A172 (cell line): ENCODE measurements at places on chromosomes 6 and 20.
A peak's percentile ranks its signal among the peaks of the same experiment; 100 is the strongest.

- DNase-seq, result peak; percentile 96
Observed at GRCh38 chr6:158894193-158894592, 75.0 kb upstream of the EZR start.

- DNase-seq, result peak; percentile 33
Observed at GRCh38 chr20:10728873-10729670, 55.3 kb upstream of the JAG1 start.

DNA sequence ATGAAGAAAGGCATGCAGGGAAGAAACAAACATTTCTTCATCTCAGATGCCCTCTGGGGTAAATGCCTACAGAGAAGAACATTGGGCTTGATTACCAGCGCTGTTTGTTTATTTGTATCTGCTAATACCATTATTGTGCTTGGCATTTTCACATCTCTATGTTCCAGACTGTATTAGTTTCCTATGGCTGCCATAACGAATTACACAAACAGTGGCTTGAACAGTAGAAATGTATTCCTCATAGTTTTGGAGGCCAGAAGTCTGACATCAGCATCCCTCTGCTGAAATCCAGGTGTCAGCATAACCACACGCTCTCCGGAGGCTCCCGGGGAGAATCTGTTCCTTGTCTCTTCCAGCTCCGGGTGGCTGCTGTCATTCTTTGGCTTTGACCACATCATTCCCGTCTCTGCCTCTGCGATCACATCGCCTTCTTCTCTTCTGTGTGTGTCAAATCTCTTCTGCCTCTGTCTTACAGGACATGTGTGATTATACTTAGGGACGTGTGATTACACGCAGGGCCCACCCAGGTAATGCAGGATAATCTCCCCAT, 241.6 kb upstream of the SUPT3H start:
- no peak for DNase-seq

GRCh38 chr6:122751326-122751725, 28.2 kb upstream of the FABP7 start:
- no peak for DNase-seq

- DNase-seq, result no peak
Observed at GRCh38 chr6:33981861-33982260, 164.0 kb downstream of the GRM4 start.

- DNase-seq, result no peak
Observed at GRCh38 chr6:111984081-111984480, 69.8 kb upstream of the CCN6 start.

DNA sequence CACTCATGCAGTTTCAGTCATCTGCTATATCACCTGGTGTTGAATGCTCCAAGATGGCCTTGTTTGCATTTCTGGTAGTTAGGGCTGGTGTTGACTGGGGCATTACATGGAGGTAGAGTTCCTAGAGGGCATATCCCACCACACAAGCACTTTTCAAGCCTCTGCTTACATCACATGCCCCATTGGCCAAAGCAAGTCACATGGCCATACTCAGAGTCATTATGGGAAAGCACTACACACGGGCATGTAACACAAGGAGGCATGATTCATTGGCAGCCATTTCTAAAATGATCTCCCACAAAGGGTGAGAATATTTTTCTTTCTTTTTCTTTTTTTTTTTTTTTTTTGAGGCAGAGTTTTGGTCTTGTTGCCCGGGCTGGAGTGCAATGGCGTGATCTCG, 73.2 kb downstream of the TRMT6 start:
- DNase-seq, result no peak

DNA sequence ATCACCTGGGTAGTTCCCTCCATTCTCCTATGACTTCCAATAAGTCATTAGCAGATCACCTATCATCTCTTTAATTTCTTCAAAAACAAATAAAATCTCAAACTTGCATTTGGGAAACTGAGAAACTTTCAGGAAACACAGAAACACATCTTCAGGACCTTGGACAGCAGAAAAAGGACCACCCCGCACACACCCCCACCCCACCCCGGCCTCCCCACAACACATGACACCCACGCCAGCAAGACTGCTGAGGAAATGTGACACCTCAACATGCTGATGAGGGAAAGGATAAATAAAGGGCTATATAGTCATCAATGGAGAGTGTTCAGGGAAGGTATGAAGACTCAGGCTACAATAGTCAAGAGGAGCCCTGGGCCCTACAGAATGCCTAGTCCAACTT, 15.6 kb upstream of the TRIM39 start:
- no peak for DNase-seq

DNA sequence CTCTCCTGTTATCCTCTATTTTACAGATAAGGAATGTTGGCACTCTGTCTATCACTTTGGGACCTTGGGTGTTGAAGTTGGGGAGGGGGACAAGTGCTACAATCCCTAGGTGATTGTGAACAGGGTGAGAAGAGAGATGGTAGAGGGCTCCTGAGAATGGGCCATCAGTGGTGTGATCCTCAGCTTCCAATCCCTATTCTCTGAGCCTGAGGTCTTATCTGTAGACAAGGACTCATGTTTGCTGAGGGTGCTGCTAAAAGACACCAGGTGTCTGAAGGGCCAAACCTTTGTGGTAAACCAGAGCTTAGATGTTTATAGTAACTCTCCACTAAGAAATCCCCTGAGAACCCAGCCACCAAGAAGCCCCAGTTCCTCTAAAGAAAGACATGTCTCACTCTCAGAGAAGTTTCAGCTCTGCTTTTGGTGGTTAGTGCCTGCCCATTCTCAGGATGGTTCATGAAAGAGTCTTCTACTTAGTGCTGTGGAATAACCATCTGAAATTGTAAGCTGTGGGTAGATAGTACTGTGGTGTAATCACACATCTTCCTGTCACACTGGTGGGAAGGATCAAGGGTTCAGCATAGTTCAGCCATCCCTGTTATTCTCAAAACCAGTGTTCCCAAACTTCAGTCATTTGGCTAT, 58.2 kb upstream of the IL20RA start:
- DNase-seq, result no peak

GRCh38 chr6:11006061-11006460, 38.0 kb downstream of the ELOVL2 start:
- no peak for DNase-seq

- DNase-seq, result peak; percentile 23
Observed at GRCh38 chr20:25622450-25623224, 1.2 kb downstream of the NANP start.

DNA sequence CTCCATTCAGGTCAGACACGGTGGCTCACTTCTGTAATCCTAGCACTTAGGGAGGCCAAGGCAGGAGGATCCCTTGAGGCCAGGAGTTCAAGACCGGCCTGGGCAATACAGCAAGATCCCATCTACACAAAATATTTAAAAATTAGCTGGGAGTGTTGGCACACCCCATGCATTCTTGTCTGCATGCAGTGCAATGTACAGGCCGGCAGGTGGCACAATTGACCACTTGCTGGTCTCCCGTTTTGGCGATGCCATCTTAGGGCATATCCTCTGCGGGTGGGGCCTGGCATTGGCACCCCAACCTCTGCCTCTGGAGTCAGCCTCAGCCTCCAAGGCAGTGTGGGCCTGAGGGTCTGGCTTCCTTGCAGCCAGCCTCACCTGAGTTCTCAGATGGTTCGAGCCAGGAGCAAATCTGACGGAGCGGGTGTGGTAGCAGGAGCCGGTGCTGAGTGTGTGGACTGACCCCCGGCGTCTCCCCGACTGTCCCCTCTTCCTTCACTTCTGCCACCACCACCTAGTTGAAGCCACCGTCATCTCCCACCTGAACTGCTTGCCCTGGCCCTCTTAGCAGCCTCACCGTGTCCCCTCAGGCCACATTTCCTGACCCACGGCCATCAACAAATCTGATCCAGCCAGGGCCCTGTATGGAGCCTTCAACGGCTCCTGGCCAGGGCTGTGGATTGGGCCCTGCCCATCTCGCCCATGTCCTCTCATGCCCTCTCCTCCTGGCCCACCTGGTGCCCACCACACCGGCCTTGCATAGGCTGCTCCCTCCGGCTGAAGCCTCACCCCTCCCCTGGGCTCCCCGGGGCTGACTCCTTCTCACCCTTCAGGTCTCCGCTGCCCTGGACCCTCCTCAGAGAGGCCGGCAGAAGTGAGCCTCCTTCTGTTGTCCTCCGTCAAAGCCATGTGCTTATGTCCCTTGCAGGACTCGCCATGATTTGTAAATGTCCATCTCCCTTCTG, 44.0 kb downstream of the EFCAB8 start:
- DNase-seq, result peak; percentile 53

DNA sequence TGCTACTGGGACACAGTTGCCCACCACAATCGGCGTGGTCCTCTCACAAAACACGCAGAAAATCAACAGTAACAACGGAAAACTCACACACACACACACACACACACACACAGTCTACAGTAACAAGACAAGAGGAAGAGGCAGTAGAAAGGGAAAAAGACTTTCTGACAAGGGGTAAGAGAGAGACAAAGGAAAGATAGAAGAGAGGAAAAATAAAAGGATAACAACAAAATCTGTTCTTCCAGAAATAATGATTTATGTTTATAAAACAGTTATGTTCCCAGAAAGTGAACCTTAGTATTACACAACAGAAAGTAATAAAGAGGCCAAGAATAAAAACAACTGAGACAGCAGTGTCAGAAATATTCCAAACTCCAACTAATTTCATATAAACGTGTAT, 2.9 kb downstream of the RANBP9 start:
- DNase-seq, result no peak

GRCh38 chr6:70684794-70685493, 17.3 kb downstream of the SMAP1 start:
- no peak for DNase-seq

DNA sequence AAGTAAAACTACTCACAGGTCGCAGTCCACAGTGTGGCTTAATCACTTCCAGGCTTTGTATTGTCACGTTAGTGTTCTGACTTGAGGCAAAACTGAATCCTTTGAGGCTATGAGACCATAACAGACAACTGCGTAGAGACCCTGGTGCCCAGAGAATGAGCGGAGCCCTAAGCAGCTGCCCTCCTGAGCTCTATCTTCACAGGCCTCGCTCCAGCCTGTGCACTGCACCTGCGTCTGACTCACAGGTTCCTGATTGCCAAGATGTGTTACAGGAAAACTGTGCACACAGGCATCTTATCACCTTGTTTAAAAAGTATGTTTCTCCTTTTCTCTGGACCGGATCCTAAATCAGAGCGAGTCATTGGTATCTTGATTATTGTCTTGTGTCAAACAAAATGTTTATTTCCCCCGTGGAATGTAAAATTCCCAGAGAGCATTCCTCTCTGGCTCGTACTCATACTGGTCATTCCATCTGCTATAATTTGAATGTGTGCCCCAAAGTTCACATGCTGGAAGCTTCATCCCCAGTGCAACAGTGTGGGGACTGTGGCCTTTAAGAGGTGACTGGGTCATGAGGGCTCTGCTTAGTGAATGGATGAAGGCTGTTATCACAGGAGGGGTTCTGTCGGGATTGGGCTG, 25.7 kb downstream of the PRR18 start:
- DNase-seq, result no peak

- DNase-seq, result no peak
Observed at GRCh38 chr6:7681449-7681848, 44.5 kb upstream of the BMP6 start.

DNA sequence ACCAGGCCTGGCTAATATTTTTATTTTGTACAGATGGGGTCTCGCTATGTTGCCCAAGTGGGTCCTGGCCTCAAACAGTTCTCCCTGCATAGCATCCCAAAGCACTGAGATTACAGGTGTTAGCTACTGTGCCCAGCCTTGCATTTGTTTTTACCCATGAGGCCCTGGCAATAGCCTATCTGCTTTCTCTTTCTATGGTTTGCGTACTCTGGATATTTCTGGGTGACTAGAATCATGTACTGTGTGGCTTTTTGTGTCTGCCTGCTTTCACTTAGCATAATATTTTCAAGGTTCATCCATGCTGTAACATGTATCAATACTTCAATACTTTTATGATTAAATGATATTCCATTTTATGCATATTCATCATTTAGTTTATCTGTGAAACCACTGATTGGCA, 451.7 kb downstream of the GRIK2 start:
- no peak for DNase-seq

DNA sequence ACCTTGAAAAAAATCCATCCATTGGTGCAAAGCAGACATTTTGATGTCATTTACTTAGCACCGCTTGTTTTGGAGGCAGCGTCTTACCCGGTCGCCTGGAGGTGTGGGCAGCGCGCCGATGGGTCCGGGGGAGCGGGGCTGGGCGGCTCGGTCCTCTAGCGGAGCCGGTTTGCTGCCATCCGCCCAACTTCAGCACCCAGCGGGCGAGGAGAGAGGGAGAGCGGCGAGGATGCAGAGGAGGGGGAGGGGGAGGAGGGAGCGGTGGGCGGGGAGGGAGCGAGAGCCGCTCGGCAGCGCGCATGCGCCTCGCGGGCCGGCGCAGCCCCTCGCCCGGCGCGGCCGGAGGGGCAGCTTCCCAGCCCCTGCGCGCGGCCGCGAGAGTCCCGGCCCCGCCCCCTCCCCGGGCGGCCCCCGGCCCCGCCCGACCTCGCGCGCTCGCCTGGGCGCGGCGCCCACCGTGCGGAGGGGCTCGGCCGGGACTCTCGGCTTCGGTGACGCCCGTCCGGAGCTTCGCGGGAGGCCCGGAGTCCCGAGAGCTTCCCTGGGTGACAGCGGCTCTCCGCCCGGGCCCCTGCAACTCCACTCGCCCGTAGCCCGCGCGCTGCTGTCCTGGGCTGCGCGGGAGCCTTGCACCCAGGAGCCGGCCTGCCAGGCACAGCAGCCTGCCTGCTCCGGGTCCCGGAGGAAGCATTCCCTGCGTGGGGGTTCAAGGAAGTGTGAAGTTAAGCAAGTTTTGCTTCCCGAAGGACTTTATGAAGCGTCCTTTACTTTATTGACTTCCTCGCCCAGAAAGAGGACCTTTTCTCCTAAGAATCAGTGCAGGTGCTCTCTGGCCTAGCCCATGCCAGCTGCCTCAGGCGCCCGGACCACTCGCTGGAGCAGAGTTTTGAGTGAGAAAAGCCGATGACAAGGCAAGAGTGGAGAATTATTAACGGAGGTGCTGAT, at the start of gene RGS17:
Gene RGS17 (minus strand): TSS at position 246 of the 945 bp plus-strand sequence. CDS start 87,264 bp downstream, outside the sequence.
- DNase-seq, result peak; percentile 40

- no peak for DNase-seq
Observed at GRCh38 chr6:165268987-165269386, 40.4 kb downstream of the C6orf118 start.

DNA sequence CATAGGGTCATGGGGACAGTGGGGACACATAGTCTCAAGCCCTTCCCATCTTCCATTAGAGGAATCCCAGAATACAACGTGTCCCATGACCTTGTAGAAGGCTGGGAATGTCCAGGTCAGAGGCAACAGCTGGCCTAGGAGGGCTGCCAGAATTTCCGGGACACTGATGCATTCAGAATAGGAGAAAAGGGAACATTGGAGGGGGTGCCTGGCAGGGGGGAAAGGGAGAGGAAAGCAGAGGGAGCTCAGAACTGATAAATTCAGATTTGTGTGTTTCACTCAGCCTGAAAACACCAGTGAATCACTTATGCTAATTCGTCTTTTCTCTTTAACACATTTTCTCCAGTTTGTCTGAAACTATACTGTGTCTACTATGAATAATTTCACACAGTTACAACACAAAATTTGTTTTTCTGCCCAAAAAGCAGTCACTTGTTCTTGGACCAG, 35.5 kb upstream of the BMP2 start:
- no peak for DNase-seq

- DNase-seq, result peak; percentile 4
Observed at GRCh38 chr6:72446430-72446829, 175.4 kb upstream of the KCNQ5 start.

GRCh38 chr20:3749689-3750531, 17.4 kb downstream of the HSPA12B start:
- no peak for DNase-seq

- no peak for DNase-seq
Observed at GRCh38 chr6:158311626-158312025, 639 bp upstream of the TULP4 start.
